ENCODE measurements at places on chromosomes 2 and 18.

GRCh38 chr2:229267080-229267479 lies 4.0 kb downstream of the PID1 start:
- DNase-seq: no peak

- DNase-seq: peak; percentile 33
Measured at GRCh38 chr2:47221039-47221438, 65.9 kb upstream of the STPG4 start.

DNA sequence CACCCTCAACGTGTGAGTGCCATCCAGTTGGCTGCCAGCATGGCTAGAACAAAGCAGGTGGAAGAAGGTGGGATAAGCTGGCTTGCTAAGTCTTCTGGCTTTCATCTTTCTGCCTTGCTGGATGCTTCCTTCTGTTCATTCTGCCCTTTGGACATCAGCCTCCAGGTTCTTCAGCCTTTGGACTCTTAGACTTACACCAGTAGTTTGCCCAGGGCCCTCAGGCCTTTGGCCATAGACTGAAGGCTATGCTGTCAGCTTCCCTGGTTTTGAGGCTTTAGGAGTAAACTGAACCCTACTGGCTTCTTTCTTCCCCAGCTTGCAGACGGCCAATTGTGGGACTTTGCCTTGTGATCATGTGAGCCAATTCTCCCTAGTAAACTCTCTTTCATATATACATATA lies 155.0 kb upstream of the SERTAD2 start:
- DNase-seq: no peak

DNA sequence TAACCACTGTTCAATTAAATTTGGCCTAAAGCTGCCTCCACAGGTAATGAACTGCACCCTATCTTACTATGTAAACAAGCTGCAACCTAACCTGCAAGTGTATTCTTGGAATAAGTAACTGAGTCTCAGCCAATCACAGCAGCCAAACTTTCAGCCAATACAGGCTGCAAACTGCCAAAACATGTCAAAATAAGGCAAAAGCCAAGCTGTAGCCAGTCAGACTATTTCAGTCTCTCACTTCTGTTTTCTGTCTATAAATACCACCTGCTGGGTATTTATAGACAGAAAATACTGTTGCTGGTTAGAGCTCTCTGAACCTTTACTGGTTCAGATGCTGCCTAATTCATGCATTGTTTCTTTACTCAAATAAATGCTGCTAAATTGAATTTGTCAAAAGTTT lies 14.3 kb downstream of the C2orf76 start:
- peak; percentile 29 for DNase-seq
